ENCODE measurements at places on chromosomes 2 and 18.

GRCh38 chr18:10029711-10030110 is 115.9 kb downstream of the VAPA start:
- DNase-seq: no peak

DNA sequence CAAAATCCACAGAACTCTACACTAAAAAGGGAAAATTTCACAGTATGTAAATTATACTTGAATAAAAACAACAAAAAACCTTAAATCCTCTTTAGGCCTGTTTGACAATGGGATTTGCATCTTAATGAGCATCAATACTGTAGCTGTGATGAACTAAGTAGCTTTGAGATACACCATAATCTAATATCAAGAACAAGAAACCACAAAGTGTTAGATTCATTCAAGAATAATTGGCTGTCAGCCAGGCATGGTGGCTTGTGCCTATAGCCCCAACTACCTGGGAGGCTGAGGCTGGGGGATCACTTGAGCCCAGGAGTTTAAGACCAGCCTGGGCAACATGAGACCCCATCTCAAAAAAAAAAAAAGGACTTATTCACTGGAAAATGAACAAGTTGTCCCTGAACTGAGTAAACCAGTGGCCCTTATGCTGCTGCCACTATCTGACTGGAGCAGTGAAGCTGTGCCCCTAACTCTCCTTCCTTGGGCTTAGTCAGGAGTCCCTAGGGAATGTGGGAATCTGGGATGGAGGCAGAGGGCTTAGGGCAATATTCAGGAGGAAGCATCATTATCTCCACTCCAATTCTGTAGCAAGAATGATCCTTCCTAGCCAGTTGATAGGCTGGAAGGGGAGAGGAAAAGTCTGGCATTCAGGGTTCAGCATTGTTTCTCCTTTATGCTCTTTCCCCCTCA is 88.5 kb downstream of the PRKCE start:
- no peak for DNase-seq

- DNase-seq: no peak
Observed at GRCh38 chr2:190970873-190971506, 43.0 kb downstream of the STAT1 start.

DNA sequence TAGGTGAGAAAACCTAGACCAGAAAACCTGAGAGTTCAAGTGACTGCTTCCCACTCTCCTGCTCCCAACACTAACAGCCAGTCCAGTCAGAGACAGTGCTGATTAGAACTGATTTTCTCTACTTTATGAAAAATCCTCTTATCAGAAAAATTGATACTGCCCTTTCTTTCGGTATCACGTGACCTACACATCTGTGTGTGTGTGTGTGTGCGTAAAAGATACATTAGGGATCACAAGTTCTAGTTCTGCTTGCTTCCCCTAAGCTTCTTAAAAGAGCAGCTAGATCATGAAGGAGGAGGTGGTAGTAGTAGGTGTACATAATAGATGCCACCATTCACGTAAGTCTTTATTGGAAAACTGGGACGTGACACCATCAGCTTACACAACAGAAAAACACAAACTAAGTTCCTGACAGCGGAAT is 1.5 kb downstream of the ARL5A start:
- peak; percentile 23 for DNase-seq

DNA sequence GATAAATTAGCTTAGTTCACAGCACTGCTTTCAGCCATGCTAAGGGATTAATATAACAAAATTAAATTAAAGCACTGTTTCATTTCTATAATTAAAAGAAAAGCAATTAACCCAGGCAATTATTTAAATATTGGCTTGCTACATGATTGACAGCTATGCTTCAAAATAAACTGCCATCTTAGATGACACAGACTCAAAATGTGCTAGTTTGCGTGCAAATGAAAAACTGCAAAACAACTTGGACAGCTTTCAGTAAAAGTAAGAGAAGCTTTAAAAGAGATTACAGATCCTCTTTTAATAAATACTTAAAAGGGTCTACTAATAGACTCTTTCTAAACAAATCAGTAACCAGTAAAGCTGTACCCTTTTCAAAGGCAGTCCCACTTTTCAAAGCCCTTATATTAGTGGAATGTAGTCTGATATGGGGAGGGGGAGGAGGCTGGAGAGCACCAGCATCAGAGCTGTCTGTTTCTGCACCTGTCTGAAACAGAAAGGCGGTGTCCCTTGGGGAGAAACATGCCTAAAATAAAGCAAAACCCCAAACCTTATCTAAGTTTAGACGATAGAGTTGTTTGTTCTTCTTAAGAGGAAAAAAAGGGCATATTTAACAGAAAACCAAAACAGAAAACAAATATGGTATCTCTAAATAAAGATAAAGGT is 20.8 kb downstream of the EIF2AK3 start:
- DNase-seq: no peak

DNA sequence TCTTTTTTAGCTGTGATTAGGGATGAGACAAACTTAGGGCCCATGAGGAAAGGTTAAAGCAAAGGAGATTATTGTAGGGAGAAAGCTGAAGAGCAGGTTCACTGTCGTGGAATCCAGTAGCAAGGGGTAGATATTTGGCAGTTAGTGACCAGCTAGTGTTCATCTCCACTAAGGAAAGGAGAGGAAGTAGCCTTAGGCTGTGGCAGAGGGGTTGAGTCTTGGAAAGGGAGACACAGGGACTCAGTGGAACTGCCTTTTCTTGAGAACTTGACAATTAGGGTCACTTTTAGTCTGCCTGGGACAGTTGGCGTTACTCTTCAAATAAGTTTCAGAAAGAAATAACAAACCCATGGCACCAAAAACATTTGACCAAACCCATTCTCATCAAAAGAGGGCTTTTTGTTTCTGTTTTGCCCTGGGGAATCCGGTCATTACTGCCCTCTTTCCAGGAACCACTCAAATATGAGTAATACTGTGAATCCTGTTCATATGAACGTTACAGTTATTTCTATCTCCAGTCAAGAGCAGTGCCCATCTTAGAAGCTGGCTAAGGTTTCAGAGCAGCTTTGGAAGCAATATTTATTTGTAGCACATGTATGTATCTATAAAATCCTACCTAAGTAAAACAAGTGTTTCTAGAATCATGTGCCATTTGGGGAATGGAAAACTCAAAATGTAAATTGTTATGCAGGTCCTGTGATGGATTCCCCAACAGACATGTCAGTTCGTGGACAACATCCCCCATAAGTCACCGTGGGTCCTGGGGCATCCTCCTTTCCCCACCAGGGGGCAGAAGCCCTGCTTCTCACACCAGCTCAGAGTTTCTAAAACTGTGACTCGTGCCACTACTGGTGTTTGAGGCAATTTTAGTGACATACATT is 77.3 kb upstream of the PHLPP1 start:
- no peak for DNase-seq

DNA sequence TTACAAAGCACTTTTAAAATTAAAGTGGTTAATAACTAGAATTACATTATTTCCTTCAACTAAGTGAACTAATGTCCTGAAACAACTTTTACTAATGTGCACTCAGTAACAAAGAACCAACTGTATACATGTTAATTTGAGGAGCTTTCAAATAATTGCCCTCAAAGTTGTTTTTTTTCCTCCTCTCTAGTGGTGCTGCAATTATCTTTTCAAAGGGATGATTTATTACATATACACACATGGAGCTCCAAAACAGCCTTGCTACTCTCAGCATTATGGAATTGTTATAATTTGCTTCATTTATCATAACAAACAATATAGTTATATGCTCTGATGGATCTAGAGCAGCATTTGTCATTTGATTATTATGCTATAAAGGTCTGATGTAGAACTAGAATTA is 246.3 kb upstream of the RASGRP3 start:
- no peak for DNase-seq

DNA sequence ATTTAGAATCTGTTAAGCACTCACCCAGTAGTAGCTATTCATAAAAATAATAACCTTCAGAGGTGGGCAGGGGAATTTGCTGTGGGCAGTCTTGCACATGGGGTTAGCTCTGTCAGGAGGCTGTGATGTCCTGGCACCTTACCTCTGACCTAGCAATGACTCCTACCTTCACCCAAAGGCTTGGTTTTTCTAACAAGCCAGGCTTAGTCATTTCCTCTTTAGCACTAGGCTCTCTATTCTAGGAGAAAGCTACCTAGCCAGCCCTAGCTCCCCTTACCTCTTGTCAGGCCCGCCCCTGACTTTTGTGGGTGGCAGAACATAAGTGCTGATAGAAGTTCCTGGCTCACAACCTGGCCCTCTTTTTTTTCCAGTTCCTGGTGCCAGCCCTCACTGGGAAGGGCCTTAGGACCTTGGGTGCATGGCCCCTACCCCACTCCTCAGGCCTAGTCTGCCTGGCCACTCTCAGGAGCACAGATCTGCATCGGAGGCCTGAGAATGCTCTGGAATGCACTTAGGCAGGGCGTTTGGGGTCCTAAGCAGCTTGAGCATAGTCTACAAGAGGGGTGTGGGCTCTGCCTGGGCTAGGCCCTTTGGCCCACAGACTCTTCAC is 17.7 kb downstream of the CPLX4 start:
- DNase-seq: no peak

DNA sequence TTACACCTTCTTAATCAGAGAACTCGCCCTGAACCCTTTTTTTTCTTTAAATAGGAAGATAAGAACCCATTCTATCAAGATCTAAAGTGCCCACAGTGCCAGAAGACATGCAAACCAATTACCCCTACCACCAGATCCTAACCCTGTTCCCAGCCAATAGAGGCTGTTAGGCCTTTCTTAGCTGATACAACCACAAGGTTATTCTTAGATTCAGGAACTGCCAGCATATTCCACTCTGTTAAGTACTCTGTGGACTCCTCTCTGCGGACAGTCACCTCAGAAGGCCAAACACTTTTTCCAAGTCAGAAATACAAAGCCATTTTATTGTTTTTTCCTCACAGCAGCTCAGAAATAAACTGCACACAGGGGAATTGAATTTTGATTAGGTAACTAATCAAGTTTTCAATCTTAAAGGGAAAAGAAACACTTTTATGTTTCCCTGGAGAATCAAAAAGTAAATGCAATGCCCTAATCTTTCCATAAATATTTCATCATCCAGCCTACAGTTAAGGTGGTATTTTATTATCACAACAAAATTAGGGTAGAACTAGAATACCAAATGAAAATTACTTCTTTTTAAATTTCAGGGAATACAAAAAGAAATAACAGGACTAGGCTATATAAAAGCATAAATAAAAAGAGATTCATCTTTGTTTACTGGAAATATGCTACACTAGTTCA is 111.4 kb downstream of the NBAS start:
- DNase-seq: peak; percentile 8

DNA sequence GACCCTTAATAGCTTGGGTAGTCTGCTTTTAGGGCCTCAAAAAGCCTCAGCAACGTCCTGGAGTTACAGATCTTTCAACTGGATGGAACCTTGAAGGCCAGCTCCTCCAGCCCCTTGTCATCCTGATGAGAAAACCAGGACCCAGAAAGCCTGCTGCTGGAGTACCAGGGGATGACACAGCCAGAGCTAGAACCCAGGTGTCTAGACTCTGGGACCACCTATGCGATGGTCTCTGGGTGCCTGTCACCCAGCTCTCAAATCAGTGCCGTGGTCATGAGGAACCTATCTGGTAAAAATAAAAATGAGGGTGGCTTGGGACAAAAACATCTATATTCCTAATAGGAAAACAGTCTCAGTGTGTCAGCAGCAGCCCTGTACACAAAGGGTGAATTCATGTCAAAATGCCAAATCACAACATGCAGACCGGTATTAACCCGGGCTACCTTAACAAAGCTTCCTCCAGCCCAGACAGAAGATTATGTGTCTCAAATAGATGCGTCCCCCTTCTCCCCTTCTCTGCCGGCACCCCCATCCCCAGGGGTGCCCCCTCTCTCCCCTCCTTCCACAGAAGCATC is 28.5 kb downstream of the SMAD7 start:
- DNase-seq: no peak

GRCh38 chr2:46985512-46985911 is 69.9 kb upstream of the MCFD2 start:
- DNase-seq: peak; percentile 57

- DNase-seq: no peak
Observed at GRCh38 chr2:128710729-128711128, 392.1 kb upstream of the HS6ST1 start.

- DNase-seq: peak; percentile 61
Observed at GRCh38 chr2:128354726-128355470, 36.2 kb upstream of the HS6ST1 start.

DNA sequence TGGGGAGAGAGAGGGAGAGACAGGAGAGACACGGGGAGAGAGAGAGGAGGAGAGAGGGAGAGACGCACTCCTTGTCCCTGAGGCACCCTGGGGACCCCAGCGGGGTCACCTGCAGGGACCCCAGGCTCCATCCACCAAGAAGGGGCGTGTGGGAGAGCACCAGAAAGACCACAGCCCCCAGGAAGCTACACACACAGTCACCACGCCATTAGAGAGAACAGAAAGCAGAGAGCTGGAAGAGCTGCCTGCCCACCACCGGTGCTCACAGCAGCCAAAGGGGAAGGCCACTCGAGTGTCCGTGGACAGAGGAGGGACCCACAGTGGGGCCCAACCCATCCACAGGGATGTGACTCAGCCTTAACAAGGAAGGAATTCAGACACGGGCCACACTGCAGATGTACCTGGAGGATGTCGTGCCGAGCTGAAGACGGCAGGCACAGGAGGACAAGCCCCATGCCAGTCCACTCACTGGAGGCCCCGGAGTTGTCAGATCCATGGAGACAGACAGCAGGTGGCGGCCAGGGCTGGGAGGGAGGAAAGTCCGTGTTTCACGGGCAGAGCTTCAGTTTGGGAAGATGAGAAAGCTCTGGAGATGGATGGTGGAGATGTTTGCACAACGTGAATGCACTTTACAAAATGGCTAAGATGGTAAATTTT is 11.5 kb upstream of the NFATC1 start:
- DNase-seq: no peak

DNA sequence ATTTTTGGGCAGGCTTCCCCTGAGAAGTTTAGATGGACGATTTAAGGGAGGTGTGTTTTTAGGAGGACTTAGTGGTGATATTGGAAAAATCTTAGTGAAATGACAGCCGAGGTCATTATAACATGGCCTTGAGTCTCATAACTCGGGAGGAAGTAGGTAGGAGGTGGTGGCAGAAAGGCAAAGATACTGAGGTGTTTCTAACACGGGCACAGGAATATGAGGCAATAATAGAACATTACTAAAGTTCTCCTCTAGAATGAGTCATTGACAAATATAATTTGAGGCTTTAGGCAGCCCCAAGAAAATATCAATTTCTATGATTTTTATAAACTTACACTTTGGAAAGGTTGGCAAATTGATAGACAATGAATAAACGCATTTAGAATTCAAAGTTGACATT is 146.1 kb upstream of the ZEB2 start:
- peak; percentile 7 for DNase-seq

DNA sequence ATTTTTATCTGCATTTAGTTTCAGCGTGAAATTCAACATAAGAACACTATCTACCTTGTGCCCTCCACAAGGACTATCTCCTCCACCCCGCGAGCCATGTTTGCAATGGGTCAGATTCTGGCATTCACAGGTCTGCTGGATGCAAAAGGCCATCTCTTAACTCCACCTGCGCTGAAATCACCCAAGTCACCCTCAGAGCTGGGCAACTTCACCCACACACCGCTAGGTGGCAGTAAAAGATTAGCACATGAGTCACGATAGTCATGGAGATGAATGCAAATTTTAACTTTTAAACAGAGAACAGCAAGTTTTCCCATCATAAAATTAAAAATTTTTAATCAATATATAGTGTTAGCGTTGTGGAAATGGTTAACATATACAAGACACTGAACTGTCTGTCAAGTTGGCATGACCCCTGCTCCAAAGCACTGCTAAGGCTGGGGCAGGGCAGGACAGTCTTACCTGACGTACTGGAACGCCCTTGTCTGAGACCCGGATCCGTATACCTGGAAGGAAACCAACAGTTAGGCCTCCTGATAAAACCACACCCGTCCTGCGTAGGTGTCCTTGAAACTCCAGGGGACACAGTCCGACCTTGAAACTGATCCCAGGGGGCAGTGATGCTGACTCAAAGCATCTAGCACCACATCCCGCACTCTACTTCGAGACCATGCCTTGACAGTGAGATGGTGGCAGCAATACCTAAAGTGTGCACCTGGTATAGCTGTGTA is 89.6 kb downstream of the UXS1 start:
- DNase-seq: peak; percentile 87

All from adipocyte (in vitro differentiated cells).